ENCODE measurements at places on chromosomes 11 and 22.
A peak's percentile ranks its signal among the peaks of the same experiment; 100 is the strongest.

- DNase-seq = no peak
Measured at GRCh38 chr22:19815823-19816290, 38.8 kb downstream of the GNB1L start.

DNA sequence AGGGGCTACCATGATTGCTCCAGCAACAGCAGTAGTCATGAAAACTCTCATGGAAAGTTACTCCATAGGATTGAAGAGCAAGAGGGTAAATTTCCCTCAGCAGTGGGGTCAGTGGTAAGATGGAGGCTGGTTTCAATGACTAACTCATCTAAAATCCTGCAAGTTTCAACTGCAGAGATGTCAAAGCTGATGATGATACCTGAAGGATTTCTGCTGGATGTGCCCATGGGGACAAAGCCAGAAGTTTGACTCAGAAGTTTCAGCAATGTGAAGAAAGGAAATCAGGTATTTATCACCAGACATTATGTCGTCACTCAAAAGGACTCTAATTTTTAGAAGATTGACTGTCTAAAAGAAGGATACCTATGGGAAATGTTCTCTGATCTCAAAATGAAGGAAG lies 29.1 kb downstream of the RAB38 start:
- no peak for DNase-seq

DNA sequence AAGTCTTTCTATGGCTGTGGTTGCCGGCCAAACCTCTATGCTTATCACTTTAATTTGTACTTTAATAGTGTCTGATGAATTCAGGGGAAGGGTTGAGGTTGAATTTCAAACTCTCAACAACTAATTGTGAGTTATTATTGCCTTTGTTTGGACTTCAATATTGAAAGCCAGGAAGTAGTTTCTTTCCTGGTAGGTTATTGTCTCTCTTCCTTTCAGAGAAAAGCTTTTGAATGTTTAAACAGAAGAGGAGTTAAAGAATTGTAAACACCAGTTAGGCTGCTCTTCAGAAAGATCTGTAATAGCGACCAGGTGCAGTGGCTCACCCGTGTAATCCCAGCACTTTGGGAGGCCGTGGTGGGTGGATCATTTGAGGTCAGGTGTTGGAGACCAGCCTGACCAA lies 22.2 kb downstream of the NNMT start:
- peak; percentile 88 for DNase-seq

DNA sequence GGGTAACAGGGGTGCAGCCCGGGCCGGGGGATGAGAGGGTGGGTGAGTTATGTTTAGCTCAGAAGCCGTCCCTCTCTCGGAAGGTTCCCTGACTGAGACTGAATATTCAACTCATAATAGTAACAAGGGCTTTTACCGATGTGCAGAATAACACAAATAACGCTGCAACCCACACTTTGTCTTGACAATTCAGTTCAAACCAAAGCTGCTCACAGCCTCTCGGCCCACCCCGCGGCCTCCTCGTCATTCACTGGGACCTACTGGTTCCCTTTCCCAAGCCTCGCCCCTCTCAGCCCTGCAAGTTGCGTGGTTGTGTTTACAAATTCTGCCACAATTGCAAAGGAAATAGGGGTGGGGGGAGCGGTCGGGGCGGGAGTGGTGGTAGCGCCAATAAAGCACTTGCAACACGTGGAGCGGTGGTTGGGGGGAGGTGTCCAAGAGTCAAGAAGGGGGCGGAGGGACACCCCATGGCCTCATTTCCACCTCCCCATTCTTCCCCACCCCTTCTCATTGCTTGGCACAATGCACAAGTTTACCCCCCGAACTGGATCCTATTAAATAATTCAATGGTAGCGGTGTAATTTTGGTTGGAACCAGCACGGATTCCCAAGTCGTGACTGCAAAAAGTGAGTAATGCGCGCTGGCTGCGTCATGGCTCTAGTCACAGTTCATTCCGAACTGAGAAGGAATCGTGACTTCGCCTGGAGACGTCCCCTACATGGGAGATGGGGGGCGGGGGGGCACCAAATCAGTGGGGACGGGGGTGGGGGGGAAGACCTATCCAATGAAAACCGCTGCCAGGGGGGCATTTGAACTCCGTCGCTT lies 102.0 kb upstream of the HSD17B12 start:
- no peak for DNase-seq

GRCh38 chr11:8811571-8811970 lies 99.4 kb upstream of the AKIP1 start:
- DNase-seq = no peak

DNA sequence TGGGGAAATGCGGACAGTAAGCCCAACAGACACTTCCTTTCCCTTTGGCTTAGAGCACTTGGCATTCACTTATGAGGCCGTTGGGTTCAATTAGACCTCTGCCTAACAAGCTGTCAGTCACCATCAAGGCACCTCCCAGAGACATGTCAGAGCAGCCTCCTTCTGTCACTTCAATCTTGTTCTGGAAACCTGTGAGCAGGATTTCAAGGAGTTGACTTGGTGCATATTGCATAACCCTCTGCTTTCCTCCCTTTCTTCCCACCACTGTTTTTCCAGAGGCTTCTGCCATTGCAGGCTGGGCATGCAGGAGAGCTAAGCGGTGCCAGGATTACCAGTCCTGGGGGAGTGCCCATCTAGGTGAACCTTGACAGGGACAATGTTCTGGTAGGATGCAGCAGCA lies 484.2 kb upstream of the LRRC4C start:
- no peak for DNase-seq

GRCh38 chr11:76806608-76807205 lies 23.6 kb downstream of the TSKU start:
- DNase-seq = no peak

- no peak for DNase-seq
Measured at GRCh38 chr11:86914865-86915519, 40.2 kb downstream of the FZD4 start.

DNA sequence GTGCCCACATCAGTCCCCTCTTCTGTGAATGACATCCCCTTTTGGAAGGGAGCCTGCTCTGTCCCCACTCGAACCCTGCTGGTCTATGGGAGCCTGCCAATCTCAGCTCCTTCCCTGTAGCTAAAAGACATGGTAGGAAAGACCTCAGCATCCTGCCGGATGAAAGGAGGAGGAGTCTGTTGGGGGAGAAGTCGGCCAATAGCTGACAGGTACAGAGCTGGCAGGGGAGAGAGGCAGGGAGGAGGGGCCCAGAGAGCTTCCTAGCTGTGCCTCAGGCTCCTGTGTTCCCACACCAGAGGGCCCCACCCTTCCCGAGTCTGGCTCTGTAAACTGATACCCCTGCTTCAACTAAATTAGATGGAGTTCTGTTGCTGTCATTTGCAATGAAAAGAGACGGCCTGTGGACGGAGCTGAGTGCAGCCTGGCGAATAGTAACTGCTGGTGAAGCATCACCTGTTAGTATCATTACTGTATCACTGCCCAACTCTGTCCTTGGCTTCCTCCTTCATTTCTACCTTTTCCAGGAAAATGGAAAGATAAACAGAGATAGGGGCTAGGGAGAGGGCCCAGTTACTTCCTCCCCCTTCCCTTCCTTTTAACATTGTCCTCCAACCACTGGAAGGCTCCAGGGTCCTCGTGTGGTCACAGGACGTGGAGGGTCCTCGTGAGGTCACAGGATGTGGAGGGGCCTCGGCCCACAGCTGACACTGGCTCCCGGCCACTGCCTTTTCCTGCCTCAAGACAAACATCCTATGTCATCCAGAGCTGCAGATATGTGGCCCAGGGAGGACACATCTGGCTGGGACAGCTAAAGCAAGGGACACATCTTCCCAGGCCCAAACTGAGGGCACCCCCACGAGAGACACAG lies 15.1 kb downstream of the FXYD6 start:
- peak; percentile 81 for DNase-seq

GRCh38 chr11:10770626-10771254 lies 19.7 kb downstream of the CTR9 start:
- DNase-seq = peak; percentile 17

DNA sequence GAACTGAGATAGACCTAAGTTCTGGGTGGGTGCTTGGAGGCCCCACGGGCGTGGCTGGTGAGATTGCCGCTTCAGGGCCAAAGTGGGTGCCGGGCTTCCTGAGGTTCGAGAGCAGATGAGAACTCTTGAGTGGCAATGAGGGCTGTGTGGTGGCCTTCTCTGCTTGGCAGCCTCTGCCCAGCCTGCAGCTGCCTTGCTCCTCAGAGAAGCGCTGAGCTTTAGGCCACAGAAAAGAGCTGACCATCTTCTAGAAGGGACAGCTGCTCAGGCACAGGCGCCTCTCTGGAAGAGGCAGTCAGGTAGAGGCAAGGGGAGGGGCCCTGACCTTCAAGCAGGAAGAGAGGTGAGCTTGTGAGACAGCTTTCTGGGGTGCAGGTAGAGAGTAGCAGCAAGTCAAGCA lies 72.8 kb downstream of the MED15 start:
- no peak for DNase-seq

GRCh38 chr11:62479631-62480201 lies 60.9 kb downstream of the SCGB1A1 start:
- no peak for DNase-seq

DNA sequence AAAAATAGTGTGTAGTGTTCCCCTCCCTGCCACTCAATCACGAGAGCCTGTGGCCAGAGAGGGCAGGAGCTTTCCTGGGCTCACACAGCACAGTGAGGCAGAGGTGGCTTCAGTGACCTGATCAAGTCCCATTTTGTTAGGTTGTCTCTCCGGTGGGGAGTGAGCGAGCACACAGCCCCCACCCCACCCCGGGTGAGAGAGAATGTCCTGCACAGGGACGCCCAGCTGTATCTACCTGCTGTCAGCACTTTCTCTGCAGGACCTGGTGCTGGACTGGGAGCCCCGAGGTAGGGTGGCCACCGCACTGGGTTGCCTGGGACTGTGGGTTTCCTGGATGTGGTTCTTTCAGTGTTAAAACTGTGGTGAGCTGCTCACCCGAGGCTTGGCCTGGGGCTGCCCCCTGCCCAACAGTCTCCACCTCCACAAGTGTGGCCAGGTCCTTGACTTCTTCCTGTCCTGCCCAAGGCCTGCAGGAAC lies 6.1 kb downstream of the CAPN5 start:
- DNase-seq = no peak

DNA sequence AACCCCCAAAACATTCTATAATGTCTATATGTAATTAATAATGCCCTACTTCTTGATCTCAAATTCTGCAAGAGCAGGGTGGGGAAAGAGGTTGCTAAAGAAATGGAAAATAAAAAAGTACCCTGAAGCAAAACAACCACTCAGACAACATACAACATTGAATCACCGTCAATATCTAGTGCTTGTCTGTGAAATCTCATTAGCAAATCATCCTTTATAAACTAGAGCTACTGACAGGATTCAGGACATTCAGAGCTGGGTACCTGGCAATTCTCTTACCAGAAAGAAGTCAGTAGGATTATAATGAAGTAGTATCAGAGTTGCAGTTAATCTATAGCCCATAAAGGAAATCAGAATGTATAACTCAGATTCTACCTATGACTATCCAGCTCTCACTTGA lies 143.2 kb downstream of the CADM1 start:
- no peak for DNase-seq

- DNase-seq = no peak
Measured at GRCh38 chr11:46916286-46917108, 1.9 kb downstream of the LRP4 start.

DNA sequence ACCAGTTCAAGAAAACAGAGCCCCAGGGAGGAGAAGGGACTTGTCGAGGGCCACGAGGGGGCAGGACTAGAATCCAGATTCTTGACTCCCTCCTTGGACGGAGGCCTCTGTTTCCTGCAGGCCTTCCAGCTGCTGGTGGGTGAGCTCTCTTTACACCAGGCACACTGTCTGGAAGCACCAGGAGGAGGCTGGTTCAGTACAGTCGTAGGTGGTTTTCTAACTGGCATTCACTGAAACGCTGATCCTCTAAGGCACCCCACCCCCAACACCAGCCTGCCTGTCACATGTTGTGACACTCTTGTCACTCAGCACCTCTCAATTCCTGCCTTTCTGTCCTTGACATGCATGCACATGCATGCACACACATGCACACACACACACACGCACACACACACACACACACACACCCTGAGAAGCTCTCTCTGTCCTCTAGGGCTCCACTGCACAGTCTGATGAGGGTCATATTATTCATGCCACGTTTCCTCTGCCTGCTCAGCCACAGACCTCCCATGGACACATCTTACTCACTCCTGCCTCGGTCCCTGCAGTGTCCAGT lies 751 bp downstream of the MS4A10 start:
- DNase-seq = no peak

- no peak for DNase-seq
Measured at GRCh38 chr11:61765550-61766253, 13.3 kb downstream of the MYRF start.

GRCh38 chr11:109983358-109983757 lies 109.8 kb upstream of the ZC3H12C start:
- no peak for DNase-seq

DNA sequence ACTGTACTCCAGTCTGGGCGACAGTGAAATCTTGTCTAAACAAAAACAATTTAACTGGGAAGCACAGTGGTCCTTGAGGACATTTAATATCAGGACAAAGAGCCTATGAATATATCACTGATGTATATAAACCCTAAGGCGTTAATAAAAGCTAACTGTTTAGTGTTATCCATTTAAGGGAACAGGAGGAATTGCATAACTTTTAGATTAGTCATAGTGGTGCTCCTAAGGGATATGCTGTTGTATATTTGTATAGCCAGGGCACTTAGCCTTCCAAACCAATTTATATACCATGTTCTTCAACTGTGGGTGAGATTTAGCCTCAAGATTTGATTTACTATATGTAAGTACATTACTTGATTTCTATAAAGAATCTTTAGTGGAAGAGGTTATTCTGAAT lies 3.0 kb upstream of the CHEK1 start:
- DNase-seq = no peak

DNA sequence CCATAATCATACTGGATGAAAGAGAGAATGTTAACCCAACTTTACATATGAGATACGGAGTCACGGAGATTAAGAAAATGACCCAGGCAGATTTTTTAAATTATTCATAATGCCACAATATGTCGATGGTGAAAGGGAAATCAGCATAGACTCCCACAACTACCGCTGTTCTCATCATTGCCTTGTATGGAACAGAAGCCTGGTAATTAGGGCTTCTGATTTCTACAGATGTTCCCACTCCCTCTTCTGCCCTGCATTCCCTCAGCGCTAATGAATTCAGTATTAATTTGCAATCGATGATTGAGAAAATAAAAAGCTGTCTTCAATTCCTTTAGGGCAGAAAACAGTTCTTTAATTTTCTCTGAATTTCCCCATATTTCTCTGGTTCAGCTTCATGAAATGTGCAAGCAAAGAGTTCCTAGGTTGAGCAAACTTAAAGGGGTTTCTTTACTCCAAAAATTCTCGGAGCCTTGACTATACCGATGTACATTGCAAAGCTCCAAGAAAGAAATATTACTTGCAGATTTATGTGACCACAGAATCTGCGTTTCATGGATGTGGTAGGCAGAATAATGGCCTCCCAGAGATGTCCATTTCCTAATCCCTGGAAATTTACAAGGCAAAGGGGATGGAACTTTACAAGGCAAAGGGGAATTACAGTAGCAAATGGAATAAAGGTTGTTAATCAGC lies 134.9 kb upstream of the ZC3H12C start:
- no peak for DNase-seq

DNA sequence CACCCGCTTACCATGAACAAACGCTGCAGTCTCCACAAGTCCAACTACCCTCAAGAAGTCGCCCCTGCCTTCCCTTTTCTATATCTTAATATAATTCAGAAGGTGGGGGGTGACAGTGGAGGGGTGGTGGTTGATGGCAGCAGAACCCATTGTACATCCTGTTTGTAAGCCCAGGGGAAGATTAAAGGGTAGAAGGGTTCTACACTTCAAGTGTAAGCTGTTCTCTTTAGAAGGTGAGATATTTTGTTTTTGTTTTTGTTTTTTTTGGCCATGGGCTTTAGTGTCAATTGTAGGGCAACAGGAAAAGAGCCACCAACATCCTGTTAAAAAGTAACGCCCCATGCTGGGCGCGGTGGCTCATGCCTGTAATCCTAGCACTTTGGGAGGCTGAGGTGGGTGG lies 34.9 kb upstream of the RRAS2 start:
- DNase-seq = no peak

Measured in NCI-H2081 treated with DMSO at 0.1 percent for 48 hours (cell line).